ENCODE measurements at places on chromosomes 5 and 9.

- no peak for DNase-seq
Observed at GRCh38 chr9:108606401-108606800, 249.4 kb downstream of the ACTL7B start.

- DNase-seq = no peak
Observed at GRCh38 chr9:72278959-72279358, 86.0 kb downstream of the ZFAND5 start.

DNA sequence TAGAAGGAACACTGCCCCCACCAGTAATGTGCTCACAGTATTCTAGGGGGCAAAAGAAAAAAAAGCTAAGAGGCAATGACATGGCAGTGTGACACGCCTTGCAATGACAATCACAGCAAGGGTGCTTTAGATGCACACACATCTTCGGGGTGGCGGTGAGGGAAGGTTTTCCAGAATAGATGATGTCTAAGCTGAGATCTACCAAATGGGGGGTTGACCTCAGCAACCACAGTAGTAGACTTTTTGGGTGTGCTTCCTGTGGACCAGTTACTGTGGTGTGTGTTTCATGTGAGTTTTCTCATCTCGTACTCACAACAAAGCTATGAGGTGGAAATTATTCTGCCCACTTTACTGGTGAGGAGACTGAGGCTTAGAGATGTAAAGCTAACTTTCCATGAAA is 10.2 kb upstream of the IL12B start:
- no peak for DNase-seq

DNA sequence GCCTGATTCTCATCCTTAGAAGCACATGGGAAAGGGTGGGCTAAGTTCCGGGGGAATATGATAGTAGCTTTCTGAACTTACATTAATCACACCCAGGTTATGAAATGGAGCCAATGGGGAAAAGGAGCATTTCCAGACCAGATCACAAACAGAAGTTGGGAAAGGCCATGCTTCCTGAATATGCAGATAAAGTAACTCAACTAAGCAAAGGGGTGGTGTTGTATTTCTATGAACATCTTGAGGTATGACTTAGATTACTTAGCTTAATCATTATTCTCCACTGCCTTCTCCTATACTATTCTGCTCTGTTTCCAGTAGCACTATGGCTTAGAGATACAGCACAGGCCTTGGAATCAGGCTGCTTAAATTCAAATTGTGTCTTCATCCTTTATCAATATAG is 10.5 kb downstream of the C5orf46 start:
- no peak for DNase-seq

Measured in HFFc6 (cell line).